Epithelial cell of proximal tubule (primary cell): ENCODE measurements at places on chromosomes 2 and 18.

GRCh38 chr2:140585016-140585415 is 1545.8 kb downstream of the LRP1B start:
- no peak for DNase-seq

- no peak for DNase-seq
These were observed 87.8 kb downstream of the SLC5A7 start for GRCh38 chr2:108074150-108074549.

GRCh38 chr2:30235859-30236535 is 4.7 kb downstream of the LBH start:
- no peak for DNase-seq

GRCh38 chr2:70658476-70658875 is 104.8 kb upstream of the TGFA start:
- no peak for DNase-seq

GRCh38 chr2:42923580-42924417 is 131.4 kb upstream of the HAAO start:
- no peak for DNase-seq

DNA sequence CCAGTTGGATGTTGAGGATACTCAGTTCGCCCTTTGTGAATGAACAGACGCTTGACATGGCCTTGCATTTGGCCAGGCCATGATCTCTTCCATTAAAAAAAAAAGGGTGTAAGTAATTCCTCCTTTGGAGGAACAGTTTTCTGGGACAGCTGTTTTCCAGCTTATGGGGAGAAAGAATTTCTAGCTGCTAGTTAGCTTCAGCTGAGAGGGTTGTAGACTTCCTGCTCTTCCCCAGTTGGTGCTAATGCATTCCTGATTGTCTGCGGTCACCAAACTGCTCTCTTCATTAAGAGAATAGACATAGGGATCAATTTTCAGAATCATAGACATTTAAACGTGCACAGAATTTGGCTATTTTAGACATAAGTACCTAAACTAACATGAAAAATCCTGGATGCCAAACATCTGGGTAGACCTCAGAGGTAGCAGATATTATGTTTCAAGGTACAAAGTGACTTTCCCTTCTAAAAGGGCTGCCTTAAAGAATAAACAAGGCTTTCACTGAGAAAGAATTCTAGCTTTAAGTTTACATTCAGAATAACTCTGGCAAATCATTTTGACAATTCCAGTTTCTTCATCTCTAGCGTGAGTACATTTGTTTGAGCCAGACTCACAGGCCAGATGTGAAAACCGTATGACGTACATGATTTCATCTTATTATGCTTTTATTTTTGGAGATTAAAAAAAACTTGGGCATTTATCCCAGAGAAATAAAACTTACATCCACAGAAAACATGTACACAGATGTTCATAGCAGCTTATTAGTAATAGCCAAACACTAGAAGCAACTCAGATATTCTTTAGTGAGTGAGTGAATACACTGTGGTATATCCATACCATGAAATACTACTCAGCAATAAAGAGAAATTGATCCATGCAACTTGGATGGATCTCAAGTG is 71.2 kb downstream of the MAIP1 start:
- DNase-seq = no peak

DNA sequence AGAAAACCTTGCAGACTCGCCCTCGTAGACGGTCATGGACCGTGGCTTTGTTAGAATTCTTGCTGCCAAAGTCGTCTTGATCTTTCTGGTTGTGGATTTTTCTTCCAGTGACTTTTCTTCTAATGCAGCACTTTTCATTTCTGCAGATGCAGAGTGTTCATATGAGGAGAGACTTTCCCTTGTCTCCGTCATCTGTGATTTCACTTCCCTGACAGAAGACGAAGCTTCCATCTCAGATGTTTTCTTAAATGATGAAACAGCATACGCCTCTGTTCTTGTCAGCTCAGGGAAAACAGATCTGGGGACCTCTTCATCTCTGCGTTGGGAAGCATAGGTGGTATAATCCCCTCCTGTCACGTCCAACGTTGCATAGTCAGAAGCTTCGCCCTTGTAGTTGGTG is 50.9 kb downstream of the PLEKHA3 start:
- DNase-seq = no peak

GRCh38 chr2:183117226-183117625 is 7.0 kb upstream of the NUP35 start:
- no peak for DNase-seq

GRCh38 chr2:145374165-145374564 is 854.2 kb upstream of the ZEB2 start:
- no peak for DNase-seq

DNA sequence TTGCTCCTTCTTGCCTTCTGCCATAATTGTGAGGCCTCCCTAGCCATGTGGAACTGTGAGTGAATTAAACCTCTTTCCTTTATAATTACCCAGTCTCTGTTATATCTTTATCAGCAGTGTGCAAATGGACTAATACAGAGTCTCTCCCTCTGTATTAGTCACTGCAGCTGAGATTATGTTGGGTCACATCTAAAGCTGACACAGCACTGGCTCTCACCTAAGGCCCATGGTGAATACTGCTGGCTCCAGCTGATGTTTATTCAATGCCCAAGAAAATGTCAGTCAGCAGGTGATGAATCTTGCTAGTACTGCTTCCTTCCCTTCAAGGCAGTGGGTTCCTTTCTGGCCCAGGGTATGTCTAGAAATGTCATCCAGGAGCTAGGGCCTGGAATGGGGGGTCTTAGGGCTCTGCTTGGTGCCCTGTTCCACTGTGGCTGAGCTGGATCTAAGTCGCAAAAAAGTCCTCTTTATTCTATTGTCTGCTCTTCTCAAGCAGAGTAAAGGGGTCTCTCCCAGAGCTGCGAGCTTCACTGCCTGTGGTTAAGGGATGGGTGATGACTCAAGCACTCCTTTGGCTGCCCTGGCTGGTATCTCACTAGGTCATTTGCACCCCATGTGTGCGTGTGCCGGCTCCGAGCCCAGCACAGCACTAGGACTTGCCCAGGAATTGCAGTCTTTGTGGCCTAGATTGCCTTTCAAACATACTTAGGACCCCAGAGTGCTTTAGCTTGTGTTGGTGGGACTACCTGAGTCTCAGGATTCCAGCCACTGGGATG is 29.9 kb downstream of the PPP1R1C start:
- DNase-seq = no peak

DNA sequence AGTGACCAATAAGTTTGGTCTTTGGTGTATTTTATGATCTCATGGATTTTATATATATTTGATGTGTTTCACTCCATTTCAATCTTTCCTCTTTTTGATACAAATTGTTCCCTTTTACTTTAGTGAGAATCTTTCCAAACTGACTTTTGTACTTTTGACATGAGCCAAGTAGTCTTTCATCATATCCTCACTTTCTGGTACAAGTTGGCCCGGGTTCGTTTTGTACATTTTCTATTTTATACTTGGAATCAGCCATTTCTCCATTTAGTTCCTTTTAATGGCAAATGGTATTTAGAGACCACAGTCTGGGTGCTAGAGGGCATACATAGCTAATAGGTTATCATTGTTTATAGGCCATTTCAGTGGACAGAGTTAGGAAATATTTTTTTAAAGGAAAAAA is 147.9 kb upstream of the MYO3B start:
- DNase-seq = no peak

GRCh38 chr2:20531633-20532262 is 84.9 kb downstream of the RHOB start:
- no peak for DNase-seq

GRCh38 chr2:209523867-209524266 is 100.0 kb downstream of the MAP2 start:
- DNase-seq = no peak

DNA sequence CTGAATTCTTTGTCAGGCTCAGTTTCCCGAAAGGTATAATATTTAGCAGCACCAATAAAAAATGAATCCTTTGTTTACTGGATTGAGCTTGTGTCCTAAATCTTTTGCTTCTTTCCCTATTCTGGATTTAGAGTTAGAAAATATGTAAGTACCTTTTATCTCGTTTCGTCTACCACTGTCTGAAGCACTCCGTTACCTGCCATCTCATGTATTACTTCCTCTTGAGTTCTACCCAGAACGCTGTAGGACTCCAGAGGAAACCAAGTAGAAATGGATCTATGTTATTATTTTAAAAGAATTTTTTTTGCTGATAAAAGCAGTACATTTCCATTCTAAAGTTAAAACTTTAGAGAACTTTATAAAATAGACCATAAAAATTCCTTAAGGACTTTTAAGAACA is 13.5 kb downstream of the ANKRD12 start:
- no peak for DNase-seq

DNA sequence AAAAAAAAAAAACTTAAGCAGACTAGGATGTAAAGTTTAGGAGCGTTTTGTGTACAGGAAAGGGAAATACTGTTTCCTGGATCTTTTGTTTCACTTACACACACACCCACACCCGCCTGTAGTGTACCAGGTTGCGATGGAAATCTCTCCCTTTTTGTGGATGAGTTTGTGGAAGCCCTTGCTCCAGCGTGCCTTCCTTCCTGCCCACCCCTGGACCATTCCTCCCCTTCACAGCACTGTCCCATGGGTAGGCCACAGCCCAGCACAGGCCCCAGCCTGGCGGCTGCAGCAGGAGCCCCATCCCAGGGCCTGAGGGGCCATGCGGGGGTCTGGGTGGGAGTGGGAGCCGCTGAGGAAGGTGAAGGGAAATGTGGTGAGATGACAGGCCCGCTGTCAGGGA is 15.1 kb downstream of the MALL start:
- no peak for DNase-seq

GRCh38 chr18:59220784-59221765 is 1.1 kb downstream of the GRP start:
- DNase-seq = no peak

DNA sequence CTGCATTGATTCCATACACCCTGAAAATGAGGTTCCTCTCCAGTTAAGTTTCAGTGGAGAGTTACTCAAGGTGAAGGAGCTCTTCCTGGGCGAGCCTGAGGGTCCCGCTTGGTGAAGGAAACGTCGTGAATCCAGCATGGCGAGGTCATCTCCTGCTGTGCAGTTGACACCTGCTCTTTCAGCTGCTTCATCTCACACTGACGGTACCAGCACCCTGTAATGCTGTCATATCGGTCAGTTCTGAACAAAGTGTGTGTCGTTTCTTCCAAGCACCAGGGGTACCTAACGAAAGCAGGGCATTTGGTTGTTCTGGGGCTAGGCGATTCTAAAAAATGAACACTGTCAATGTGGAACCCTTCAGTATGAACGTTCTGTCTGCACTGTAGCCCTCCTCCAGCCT is 52.6 kb downstream of the ITGB1BP1 start:
- no peak for DNase-seq

- DNase-seq = no peak
These were observed 13.3 kb downstream of the BCL2L11 start for GRCh38 chr2:111134055-111134454.

- DNase-seq = no peak
These were observed 38.8 kb upstream of the METTL21A start for GRCh38 chr2:207663870-207664545.

DNA sequence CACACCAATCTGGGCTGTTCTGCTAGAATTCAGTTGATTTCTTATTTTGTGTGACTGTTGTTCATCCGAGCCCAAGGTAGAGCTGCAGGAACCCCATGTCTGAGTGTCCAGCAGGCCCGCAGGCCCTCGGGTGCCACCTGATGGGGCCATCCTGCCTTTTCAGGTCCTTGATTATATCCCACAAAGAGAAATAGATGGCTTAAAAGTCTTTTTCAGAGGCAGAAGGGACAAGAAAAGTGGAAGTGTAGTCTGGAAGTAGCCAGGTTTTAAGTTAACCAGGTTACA is 52.2 kb downstream of the AGAP1 start:
- DNase-seq = no peak

DNA sequence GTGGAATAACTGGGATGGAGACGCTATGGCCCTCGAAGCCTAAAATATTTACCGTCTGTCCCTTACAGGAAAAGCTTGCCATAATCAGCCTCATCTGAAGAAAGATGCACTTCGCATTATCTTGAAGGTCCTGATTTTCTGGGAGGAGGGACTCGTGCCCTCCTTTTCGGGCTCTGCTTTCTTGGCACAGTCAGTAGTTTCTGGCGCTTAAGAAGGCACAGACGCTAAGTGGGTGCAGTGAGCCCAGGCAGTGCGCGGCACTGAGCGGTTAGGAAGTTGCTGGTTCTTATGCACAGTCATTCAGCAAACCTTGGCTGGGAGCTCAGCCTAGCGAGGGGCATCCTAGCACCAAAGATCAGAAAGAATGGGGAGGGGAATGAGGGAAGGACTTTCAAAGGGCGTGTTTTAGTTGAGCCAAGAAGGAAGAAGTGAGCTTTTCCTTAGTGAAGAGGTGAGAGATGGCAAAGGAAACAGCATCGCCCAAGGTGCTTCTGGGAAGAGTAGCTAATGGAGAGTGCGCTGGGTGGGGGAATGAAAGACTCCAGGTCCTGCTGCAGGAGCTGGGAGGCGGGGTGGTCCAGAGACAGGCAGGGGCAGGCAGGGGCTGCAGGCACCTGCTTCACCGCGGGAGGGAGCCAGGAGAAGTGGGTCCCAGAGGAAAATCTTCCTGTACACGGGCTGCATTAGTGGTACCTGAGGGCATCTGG is 64.1 kb downstream of the ZCCHC2 start:
- no peak for DNase-seq

GRCh38 chr2:46003903-46004473 is 293.2 kb upstream of the EPAS1 start:
- peak; percentile 53 for DNase-seq

- DNase-seq = no peak
These were observed 113.8 kb upstream of the DLX2 start for GRCh38 chr2:172216477-172216876.

GRCh38 chr2:30871980-30872789 is 64.9 kb upstream of the CAPN13 start:
- DNase-seq = peak; percentile 37

DNA sequence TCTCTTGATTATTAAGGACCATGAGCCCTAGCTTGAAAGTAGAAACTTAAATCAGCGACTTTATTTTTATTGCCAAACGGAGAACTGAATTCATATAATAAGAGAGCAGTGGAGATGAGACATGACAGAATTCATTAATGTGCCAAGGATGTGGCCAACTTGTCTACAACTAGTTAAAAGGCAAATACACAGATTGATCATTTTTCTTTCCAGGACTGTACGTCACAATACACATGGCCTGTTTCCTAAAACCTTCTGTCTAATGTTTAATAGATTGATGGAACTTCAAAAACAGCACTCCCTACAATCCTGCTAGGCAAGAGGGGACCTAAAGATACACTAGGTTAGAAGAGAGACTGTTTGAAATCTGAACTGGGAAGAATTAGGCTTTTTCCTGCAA is 647.8 kb downstream of the SATB2 start:
- no peak for DNase-seq

- no peak for DNase-seq
These were observed 61.9 kb downstream of the KLHL29 start for GRCh38 chr2:23446916-23447315.

- DNase-seq = no peak
These were observed 44.2 kb downstream of the TTC27 start for GRCh38 chr2:32671885-32672533.
